ENCODE measurements at places on chromosomes 3 and 15.

- no peak for DNase-seq
Measured at GRCh38 chr3:130779486-130779885, 32.9 kb upstream of the PIK3R4 start.

- no peak for DNase-seq
Measured at GRCh38 chr15:35649575-35649974, 103.6 kb upstream of the DPH6 start.

- DNase-seq = no peak
Measured at GRCh38 chr15:95609096-95609495, 721.4 kb upstream of the NR2F2 start.

DNA sequence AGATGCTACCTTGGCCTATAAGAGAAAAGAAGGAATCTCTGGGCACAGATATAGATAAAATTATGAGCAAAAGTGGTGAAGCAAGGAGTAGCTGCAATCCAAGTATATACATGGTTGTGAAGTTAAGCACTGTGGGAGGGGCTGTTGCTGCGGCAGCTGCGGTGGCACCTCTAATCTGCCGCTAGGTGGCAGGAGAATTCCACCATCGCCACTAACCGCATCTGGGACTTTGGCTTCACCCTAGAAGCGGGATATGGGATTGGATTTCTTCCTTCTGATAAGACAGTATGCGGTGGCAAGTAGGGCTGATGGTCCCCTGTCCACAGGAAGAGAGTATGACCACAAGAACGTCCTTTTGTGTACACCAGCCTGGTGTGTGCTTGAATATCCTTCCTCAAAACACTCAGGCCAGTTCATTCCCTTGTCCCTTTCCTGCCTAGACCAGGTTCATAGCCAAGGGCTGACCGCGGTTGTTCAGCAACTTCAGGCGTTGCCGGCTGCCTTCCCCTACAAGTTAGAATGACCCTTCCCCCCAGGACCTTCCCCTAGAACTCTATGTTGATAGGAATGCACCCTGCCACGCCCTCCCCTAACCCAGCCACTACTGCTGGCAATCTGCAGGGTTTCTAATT is 5.1 kb downstream of the MAGEL2 start:
- no peak for DNase-seq

DNA sequence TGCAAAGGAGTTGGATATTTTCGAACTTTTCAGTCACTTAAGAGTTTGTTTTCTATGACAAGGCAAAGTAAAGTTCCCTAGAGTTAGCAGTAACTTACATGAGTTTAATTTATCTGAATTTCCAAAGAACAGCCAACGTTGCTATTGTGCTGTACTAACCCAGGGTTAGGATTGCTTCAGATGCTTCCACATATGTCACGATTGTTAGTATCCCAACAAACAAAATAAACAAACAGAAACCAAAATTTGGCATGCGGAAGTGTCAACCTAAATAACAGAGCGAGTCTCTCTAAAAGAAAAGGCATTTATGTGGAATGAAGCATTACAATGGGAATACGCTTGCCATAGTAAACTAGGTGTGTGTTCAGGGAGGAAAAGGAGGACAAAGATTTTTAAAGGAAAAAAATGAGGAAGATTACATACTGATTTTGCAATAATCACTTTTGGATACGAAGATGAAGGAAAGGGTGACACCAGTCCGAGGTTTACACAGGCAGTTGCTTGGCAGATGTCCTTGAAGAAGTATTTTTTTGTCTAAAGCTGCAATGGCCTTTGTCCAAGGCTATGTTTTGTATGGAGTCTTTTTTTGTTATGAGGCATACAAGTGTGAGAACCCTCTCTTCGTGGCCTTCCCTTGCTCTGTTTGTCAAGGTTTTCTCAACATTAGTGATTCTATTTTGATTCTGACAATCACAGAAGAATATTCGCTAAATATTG is 267.9 kb downstream of the GABRG3 start:
- DNase-seq = no peak

GRCh38 chr15:88623061-88623460 is 1.9 kb downstream of the AEN start:
- no peak for DNase-seq

- no peak for DNase-seq
Measured at GRCh38 chr15:85456798-85457197, 76.4 kb downstream of the AKAP13 start.

DNA sequence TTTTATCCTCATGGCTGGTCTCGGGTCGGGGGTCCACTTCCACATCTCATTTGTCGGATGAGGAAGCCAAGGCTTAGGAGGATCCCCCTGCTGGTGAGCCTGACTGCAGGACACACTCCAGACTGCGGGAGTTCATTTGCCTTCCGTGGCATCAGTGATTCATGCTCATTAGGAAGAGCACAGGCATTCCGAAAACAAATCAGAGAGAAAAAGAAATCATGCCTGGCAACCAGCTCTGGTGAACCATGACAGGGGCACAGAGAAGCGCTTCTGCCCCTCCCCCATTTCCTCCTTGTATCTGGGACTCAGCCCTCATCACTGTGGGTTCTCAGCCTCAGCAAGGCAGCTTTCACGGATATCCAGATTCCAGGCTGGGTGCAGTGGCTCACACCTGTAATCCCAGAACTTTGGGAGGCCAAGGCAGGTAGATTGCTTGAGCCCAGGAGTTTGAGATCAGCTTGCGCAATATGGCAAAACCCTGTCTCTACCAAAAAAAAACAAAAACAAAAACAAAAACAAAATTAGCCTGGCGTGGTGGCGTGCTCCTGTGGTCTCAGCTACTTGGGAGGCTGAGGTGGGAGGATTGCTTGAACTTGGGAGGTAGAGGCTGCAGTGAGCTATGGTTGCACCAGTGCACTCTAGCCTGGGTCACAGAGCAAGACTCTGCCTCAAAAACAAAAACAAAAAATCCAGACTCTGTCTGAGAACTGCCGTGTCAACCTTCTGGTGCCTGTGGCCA is 28.4 kb downstream of the IRAK2 start:
- peak; percentile 93 for DNase-seq

DNA sequence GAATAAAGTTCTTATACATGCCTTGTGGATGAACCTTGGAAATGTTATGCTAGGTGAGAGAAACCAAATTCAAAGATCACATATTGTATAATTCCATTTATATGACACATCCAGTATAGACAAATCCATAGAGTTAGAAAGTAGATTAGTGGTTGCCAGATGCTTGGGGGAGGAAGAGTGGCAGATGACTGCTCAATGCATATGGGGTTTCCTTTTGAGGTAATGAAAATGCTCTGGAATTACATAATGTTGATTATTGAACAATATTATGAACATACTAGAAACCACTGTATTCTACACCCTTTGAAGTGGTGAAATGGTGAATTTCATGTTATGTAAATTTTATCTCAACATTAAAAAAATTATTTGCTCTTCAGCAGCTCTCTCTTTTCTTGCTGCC is 100.8 kb downstream of the DHX36 start:
- DNase-seq = no peak

DNA sequence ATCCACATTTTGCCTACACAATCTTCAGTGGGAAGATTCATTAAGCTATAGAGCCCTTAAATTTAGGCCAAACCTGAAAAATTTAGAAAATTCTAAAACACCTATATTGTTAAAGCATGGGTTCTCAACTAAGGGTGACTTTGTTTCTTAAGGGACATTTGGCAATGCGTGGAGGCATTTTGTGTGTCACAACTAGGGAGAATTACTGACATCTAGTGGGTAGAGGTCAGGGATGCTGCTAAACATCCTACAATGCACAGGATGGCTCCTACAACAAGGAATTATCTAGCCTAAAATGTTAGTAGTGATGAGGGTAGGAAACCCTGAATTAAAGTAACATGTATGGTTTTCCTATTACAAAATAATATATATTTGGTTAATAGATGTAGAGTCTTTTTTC is 55.8 kb downstream of the TBC1D5 start:
- no peak for DNase-seq

DNA sequence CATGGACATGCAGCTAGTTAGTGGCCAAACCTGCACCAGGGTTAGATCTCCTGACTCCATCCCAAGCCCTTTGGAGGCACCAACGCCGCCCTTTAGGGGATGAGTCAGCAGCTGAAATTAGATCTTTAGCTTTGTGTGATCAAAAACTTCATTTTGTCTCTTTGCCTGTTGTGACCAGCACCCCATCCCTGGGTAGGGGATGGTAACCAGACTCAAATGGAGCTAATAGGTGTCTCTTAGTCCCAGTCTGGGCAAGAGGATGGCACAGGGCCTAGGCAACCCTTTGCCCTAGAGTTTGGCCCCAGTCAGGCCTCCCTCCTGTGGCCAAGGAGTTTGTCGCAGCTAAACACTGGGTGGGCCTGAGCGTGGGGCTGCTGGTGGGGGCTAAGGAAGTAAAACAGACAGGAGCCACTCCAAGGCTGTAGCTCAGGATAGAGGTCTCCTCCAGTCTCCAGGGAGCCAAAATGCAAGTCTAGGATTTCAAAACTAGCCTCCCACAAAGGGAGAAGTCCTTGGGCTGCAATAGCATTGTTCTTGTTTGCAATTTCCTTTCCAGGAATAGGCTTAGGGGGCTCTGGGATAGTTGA is 105.1 kb downstream of the CPN2 start:
- no peak for DNase-seq

- DNase-seq = no peak
Measured at GRCh38 chr3:148955544-148956346, 35.6 kb upstream of the GYG1 start.

Data from Peyer's patch (tissue), 4 donors.